Effector memory CD8-positive, alpha-beta T cell (primary cell): ENCODE measurements at places on chromosomes 6 and 20.

GRCh38 chr6:107114926-107115694 lies at the start of gene BEND3:
Gene BEND3 (minus strand): TSS chr6:107115515. CDS start chr6:107099285, 16,230 bp downstream.
- H3K36me3 ChIP-seq: peaks cover 10% of the 10 kb centered on the region
- H3K4me3 ChIP-seq: peak within 1 kb of the TSS; percentile 78
- H3K27me3 ChIP-seq: peaks cover 6% of the 10 kb centered on the region
- no peak within 1 kb of the TSS for H3K27ac ChIP-seq

DNA sequence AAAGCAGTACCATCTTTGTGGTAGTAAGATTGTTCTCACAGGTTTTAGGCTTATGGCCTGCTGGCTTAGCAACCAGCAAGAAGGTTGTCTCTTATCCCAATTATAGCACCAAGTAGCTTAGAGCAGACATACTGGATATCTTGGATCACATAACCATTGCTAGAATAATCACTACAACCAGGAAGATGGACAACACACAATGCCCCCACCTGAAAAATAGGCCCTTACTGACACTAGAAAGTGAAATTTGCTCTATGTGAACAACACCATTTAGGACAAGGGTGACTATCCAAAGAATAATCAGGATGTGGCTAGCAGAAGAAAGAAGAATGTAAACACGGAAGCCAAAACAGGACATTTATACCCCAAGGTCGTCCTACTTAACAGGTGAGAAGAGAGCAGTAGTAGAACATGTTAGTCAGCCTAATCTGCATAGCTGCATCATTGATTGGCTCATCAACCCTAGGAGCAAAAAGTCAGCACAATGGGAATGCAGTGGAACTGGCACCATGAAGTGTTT lies 172.7 kb upstream of the MARCKS start:
- DNase-seq: no peak
- no peaks in the 10 kb centered on the region for H3K36me3 ChIP-seq
- H3K4me3 ChIP-seq: no peak overlapping the region
- H3K4me1 ChIP-seq: no peaks in the 10 kb centered on the region
- H3K27me3 ChIP-seq: no peaks in the 10 kb centered on the region

DNA sequence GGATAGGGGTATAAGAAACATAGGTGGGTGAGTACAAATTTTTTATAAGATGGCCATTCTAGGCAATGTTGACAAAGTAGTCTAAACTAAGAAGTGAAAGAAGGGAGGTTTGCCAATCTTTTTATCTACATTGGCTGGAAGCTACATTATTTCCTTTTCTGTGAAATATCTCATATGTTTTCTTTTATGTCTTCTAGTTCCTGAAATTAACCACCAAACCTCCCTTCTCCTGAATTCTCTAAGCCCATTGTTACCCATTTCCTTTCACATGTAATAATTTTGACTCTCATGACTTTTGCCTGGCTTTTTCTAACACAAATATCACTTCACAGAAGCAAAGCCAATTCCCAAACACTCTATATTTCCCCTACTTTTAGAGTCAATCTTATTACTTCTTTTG lies 496.2 kb upstream of the JAG1 start:
- no peak overlapping the region for H3K4me3 ChIP-seq
- H3K4me1 ChIP-seq: no peaks in the 10 kb centered on the region
- H3K36me3 ChIP-seq: no peaks in the 10 kb centered on the region
- H3K27ac ChIP-seq: no peak overlapping the region
- DNase-seq: no peak

- H3K4me1 ChIP-seq: peaks cover 4% of the 10 kb centered on the region
- H3K4me3 ChIP-seq: no peak overlapping the region
- H3K27me3 ChIP-seq: peaks cover 10% of the 10 kb centered on the region
- no peaks in the 10 kb centered on the region for H3K36me3 ChIP-seq
These were observed 103.0 kb downstream of the EDN3 start for GRCh38 chr20:59403261-59403961.

- no peak for DNase-seq
- H3K4me3 ChIP-seq: no peak overlapping the region
- no peak overlapping the region for H3K27ac ChIP-seq
- H3K27me3 ChIP-seq: peaks cover 6% of the 10 kb centered on the region
These were observed 161.5 kb downstream of the PRDM13 start for GRCh38 chr6:99768166-99768565.

DNA sequence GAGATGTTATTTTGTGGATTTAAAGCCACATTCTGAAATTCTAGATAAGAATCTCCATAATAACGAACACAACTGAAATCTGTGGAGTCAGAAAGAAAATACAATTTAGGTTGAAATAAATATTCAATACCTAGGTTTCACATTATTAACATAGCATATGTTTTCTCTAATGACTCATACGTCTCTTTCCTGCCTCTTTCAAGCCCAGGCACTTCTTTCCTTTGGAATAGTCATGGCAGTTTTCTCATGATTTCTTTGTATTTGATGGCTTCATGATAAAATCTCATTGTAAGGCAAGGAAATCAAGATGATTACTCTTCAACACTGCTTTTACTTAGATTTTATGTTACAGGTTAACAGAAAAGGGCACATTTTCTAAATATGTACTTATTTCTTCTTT lies 803.7 kb downstream of the PHF3 start:
- no peaks in the 10 kb centered on the region for H3K4me1 ChIP-seq
- no peak for DNase-seq
- H3K36me3 ChIP-seq: no peaks in the 10 kb centered on the region

DNA sequence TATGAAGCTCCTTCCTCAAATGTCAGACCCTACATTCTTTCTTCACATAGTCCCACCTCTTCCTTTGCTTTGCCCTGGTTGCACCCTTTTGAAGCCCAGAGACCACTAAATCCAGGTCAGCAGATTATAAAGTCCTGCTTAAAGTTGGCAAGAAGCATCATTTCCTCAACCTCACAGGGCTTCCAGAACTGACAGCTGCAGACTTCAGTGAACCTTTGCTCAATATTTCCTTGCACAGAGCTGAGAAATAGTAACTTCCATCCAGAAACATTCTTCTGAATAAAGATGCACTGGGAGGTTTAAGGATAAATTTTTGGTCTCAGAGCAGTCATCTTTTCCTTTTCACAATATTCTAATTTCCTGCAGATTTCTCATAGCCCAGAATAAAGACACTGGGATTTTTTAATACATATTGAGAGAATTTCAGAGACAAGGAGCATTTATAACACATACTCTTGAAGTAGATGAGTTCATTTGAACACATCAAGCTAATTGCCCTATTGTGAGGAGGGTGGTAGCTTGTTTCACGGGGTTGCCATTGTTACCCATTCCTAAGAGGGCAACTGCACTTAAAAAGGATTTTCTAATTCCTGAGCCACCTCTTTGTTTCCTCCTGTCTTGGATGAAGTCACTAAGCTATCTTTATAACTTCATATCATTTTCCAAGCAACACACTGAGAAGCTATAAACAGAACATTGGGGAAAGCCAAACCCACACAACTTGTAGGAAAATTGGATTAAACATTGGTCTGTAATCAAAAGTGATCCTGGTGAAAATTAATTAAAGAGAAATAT lies 150.2 kb upstream of the PLN start:
- DNase-seq: no peak
- H3K27ac ChIP-seq: no peak overlapping the region
- no peaks in the 10 kb centered on the region for H3K4me1 ChIP-seq
- H3K36me3 ChIP-seq: no peaks in the 10 kb centered on the region

- DNase-seq: no peak
- peaks cover 1% of the 10 kb centered on the region for H3K4me1 ChIP-seq
- peaks cover 26% of the 10 kb centered on the region for H3K27me3 ChIP-seq
These were observed 72.4 kb downstream of the GPX5 start for GRCh38 chr6:28597924-28598722.

GRCh38 chr6:65803186-65803585 lies 96.2 kb upstream of the EYS start:
- H3K27me3 ChIP-seq: no peaks in the 10 kb centered on the region
- H3K36me3 ChIP-seq: no peaks in the 10 kb centered on the region
- no peak for DNase-seq
- H3K4me1 ChIP-seq: no peaks in the 10 kb centered on the region
- H3K4me3 ChIP-seq: no peak overlapping the region

DNA sequence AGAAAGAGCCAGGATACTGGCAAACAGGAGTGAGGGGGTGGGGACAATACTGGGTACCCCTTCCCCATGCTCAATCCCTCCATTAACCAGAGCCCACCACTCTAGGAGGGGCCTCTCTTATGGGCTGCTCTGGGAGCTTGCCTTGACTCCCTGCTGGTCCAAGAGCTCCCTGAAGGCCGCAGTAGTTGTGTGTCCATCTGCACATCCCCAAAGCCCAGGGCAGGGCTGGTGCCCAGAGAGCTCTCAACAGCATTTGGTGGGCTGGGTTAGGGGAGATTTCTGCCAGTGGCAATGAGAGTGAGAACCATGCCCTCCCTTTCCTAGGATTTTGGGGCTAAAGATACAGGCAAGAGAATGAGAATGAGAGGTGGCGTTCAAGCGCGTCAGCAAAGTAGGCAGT lies 230.6 kb upstream of the PMEPA1 start:
- H3K36me3 ChIP-seq: no peaks in the 10 kb centered on the region
- H3K27me3 ChIP-seq: peaks cover 25% of the 10 kb centered on the region
- H3K4me1 ChIP-seq: no peaks in the 10 kb centered on the region

DNA sequence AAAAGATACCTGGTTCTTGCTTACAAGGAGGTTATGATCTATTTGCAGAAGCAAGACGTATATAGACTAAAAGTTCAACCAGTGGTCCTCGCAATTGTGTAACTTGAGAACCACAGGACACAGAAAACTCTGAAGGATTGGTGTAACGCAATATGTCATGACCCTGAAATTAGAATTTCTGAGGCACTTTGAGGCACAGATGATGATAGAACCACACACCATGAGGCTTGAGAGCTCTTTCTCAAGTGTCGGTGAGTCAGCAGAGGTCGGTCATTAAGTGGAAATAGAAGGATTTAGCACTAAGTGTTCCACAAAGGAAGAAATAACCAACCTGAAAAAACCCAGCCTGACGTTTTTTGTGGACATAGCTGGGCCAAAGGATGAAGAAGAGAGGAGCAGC lies 15.3 kb upstream of the CCN2 start:
- H3K4me1 ChIP-seq: no peaks in the 10 kb centered on the region
- H3K27me3 ChIP-seq: peaks cover 11% of the 10 kb centered on the region
- H3K36me3 ChIP-seq: no peaks in the 10 kb centered on the region
- H3K4me3 ChIP-seq: no peak overlapping the region
- DNase-seq: no peak
- no peak overlapping the region for H3K27ac ChIP-seq

DNA sequence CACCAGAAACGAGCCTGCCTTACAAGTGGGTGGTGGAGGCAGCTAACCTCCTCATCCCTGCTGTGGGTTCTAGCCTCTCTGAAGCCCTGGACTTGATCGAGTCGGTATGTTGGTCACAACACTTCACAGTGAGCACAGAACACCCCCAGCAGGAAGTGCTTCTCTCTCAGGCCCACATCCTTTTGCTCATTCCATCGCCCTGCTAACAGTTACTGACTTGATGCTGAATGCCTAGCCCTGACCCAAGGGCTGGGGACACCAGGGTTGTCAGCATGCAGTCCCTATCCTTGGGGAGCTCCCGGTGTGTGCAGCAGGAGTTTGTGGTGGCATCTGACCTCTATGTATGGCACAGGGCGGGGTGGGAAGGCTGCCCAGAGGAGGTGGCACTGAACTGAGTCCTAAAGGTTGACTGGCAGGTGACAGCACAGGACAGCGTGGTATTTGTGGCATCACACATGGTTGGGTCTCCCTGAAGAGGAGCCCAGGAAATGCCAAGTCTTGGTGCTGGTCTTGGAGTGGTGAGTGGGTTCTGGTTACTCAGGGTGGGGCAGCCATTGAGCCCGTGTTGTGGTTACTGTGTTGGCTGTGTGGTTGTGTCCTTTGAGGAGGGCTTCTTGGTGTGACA lies 26.7 kb downstream of the GTSF1L start:
- no peaks in the 10 kb centered on the region for H3K27me3 ChIP-seq
- H3K36me3 ChIP-seq: no peaks in the 10 kb centered on the region
- DNase-seq: no peak
- H3K4me3 ChIP-seq: peak overlapping the region; percentile 52

DNA sequence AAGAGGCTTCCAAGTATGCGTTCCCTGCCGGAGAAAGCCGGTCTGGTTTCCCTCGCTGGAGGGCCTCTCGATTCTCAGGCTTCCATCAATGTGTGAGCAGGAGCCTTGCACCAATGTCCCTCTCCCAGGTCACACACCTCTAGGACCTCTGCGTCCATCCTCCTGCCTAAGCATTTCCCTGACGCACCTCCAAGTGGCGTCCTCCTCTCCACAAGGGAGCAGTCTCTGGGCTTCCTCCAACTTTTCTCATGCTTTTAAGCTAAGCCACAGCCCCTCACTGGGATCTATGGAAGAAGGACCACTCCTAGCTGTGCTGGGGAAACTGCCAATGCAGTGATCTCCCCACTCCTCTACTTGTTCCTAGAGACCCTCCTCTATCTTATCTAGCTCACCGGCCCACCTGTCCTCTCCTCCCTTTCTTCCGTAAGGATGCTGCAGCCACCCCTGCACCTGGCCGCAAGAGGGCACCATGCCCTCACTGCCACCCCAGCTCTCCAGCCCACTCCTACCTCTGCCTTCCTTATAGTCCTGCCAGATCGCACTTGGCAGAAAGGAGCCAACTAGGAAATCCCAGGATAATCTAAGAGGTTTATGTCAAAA lies 258.7 kb downstream of the LRFN2 start:
- H3K27me3 ChIP-seq: peaks cover 18% of the 10 kb centered on the region
- H3K27ac ChIP-seq: no peak overlapping the region
- DNase-seq: peak; percentile 24
- peaks cover 3% of the 10 kb centered on the region for H3K36me3 ChIP-seq

GRCh38 chr6:152085451-152085921 lies 278.0 kb downstream of the ESR1 start:
- H3K4me3 ChIP-seq: no peak overlapping the region
- DNase-seq: no peak
- H3K27me3 ChIP-seq: peaks cover 25% of the 10 kb centered on the region
- no peaks in the 10 kb centered on the region for H3K4me1 ChIP-seq
- H3K36me3 ChIP-seq: no peaks in the 10 kb centered on the region

GRCh38 chr20:46523108-46523507 lies 9.7 kb upstream of the ZNF334 start:
- H3K36me3 ChIP-seq: no peaks in the 10 kb centered on the region
- no peak overlapping the region for H3K4me3 ChIP-seq
- no peaks in the 10 kb centered on the region for H3K4me1 ChIP-seq
- H3K27ac ChIP-seq: no peak overlapping the region
- no peak for DNase-seq

DNA sequence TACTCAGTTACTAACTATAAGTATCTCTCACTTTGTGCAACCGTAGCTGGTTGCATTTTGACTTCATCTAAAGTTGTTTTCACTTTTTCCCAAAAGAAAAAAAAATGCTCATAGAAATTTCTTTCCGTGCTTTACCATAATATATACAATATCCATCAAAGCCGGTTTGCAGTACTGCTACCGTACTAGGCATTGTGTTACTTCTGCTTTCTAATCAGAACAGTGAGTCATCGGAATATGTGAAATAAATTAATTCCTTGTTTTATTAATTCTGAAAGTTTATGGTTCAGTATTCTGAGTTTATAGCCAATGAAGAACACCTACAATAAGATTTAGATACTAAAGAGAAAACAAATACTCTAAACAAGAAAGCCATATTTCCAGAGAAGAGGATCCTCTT lies 72.5 kb downstream of the TNFRSF21 start:
- DNase-seq: no peak
- H3K36me3 ChIP-seq: no peaks in the 10 kb centered on the region
- no peak overlapping the region for H3K27ac ChIP-seq
- H3K27me3 ChIP-seq: peaks cover 17% of the 10 kb centered on the region
- H3K4me1 ChIP-seq: no peaks in the 10 kb centered on the region

- no peaks in the 10 kb centered on the region for H3K27me3 ChIP-seq
- no peaks in the 10 kb centered on the region for H3K4me1 ChIP-seq
- no peaks in the 10 kb centered on the region for H3K36me3 ChIP-seq
- no peak overlapping the region for H3K4me3 ChIP-seq
- no peak overlapping the region for H3K27ac ChIP-seq
These were observed 172.8 kb downstream of the CDH4 start for GRCh38 chr20:61424628-61425420.
